Brain (organoid and tissue), 16 donors: ENCODE measurements at places on chromosomes 12 and 14.

DNA sequence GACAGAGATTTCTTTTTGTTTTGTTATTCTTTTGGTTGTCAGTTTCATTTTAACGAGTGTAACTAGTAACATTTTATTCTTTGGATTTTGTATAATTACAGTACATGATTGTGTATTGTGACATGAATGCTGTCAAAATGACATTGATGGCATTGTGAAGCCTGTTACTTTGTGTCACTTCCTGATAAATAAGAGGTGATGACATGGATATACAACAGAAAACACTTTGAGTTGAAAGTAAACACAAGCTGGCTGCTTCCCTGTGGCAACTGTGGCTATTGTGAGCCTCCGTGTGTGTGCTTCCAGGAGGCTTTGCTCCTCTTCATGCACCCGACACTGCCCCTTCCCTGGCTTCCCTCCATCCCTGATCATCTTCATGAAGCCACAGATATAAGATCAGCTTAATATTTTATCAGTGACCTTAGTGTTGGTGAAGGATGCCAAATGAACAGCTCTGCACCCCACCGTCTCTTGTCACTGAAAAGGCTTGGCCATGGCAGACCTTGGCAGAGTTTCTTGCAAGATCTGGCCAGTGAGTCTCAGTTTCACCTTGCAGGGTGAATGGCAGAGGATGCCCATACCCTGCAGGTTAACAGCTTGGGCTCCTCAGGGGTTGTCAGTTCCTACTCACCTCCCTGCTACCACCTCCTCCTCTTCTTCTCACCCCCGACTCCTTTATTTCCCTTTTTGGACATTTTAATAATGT, 191.9 kb downstream of the EPS8 start:
- peak; percentile 90 for DNase-seq

- DNase-seq: no peak
These were observed 38.3 kb downstream of the FGD6 start for GRCh38 chr12:95179011-95179410.

- DNase-seq: no peak
These were observed 66.0 kb downstream of the CDC42BPB start for GRCh38 chr14:102991376-102991775.

GRCh38 chr14:99565383-99565782, 38.6 kb downstream of the CCDC85C start:
- DNase-seq: no peak

GRCh38 chr14:105885561-105886320, 359.4 kb downstream of the TMEM121 start:
- DNase-seq: no peak

GRCh38 chr12:49537231-49537751, 1.5 kb upstream of the KCNH3 start:
- DNase-seq: peak; percentile 37

DNA sequence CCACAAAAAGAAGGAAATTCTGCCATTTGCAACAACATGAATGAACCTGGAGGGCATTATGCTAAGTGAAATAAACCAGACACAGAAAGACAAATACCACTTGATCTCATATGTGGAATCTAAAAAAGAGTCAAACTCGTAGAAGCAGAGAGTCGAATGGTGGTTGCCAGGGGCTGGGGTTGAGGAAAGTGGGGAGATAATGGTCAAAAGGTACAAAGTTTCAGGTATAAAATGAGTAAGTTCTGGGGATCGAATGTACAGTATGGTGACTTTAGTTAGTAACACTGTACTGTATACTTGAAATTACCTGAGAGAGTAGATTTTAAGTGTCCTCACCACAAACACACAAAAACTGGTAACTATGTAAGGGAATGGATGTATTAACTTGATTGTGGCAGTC, 129.4 kb downstream of the PPM1H start:
- DNase-seq: no peak

DNA sequence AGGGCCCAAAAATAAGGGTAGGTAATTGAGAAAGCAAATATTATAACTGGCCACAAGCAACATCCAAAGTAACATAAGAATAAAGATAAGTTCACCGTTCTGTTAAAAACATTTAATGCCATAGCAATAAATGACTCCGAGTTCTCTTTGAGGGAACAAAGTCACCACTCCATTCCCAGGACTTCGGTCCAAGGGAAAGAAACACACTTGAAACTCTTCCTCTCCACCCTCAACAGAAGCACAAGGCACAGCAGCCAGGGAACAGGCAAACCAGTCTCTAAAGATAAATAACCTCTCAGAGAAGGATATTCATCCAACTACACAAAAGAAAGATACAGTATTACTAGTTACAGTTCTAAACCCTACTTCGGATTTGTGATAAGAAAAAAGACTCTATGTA, 2.5 kb downstream of the SETD3 start:
- no peak for DNase-seq
